ENCODE measurements at places on chromosomes 3 and 15.

GRCh38 chr3:15795651-15796308, 2.0 kb downstream of the ANKRD28 start:
- no peak for DNase-seq

- no peak for DNase-seq
Observed at GRCh38 chr3:148005456-148005855, 596.3 kb downstream of the ZIC1 start.

GRCh38 chr15:80594091-80594889, 100.8 kb upstream of the ABHD17C start:
- DNase-seq, result no peak

DNA sequence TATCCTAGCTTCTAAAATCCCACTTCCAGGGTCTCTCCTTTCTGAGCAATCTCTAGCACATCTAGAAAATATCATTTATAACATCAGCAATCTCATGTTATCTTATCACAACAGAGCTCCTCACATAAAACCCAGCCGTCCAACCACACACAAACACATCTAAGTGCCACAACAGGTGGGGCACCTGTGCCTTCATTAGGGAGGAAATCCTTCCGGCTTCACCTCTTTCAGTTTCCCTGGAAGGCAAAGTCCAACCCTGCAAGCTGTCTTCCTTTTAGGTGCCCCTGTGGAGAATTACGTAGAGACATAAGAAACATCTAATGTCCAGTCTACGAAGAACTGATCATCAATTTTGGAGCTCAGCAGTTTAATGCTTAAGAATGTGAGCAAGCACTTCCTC, 1.6 kb downstream of the ZDHHC3 start:
- DNase-seq, result no peak

- DNase-seq, result no peak
Observed at GRCh38 chr3:72604328-72604727, 243.9 kb downstream of the SHQ1 start.

GRCh38 chr3:39126532-39127071, 19.1 kb downstream of the TTC21A start:
- no peak for DNase-seq

Measured in AG09309 (cell line).